ENCODE measurements at places on chromosomes 13 and 19.

- no peak for DNase-seq
Measured at GRCh38 chr13:20350819-20351218, 118.7 kb upstream of the GJB6 start.

GRCh38 chr19:33502521-33502920 lies 19.1 kb downstream of the PEPD start:
- DNase-seq, result no peak

DNA sequence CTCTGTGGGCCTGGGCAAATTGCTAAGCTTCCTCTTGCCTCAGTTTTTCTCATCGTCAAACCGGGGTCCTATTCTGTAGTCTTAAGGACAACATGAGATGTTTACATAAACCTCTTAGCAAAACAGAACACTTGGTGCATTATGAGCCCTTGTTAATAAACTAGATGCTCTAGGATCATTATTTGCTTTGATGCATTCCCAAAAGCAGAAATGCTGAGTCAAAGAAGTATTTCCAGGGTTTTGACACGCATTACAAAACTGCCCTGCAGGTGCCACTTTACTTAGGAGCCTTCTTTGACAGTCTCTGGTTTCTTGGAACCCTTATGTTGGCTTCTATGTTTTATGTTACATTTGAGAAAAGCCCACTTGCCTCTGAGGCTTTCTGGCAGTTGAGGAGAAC lies 12.1 kb downstream of the AKAP11 start:
- DNase-seq, result no peak

DNA sequence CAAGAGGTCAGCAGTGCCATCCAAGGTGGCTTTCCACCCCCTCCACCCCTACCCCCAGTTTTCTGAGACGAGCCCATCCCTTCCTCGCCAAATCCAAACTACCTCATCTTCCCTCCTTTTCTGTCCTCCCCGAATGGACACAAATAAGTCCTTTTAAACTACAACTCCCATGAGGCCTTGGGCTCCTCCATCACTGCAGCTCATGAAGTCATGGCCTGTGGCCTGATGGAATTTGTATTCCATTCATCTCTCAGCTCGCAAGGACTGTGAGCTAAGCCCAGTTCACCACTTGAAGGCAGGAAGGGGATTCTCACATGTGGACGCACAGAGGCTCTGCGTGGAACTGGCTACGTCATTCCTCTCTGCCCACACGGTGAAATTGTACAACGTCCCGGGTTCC lies 12.5 kb downstream of the PTPRH start:
- DNase-seq, result no peak

- no peak for DNase-seq
Measured at GRCh38 chr19:45768655-45768983, 433 bp downstream of the SIX5 start.

DNA sequence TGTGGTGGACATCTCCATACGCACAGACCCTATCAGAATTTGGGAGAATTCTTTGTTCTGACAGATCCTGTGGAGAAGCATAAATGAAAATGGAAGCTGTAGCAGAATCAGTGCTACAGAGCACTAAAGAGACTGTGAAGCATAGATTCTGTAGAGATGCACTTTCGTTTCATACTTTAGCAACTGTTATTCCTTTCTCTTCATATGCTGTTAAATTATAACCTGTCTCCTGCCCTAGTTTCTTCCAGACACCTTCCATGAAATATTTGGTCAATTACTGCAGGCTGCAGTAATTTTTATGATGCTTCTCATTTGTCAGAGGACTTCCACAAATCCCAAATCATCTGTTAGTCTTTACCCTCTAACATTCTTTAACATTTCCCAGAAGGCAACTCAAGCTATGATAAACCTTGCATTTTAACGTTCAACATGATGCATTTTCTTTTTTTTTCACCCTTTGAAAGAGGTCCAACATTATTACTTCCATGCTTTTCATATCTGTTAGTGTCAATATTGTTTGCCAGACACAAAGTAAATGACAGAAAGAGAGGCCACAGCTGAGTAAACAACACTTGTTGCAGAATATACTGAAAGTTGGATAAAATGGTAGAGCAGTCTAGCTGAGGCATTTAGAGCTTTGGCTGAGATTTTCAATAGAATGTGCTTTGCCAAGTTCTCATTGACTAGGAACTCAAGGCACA lies 412.7 kb downstream of the LMO7 start:
- DNase-seq, result no peak

- no peak for DNase-seq
Measured at GRCh38 chr13:26653310-26653709, 95.8 kb downstream of the WASF3 start.

DNA sequence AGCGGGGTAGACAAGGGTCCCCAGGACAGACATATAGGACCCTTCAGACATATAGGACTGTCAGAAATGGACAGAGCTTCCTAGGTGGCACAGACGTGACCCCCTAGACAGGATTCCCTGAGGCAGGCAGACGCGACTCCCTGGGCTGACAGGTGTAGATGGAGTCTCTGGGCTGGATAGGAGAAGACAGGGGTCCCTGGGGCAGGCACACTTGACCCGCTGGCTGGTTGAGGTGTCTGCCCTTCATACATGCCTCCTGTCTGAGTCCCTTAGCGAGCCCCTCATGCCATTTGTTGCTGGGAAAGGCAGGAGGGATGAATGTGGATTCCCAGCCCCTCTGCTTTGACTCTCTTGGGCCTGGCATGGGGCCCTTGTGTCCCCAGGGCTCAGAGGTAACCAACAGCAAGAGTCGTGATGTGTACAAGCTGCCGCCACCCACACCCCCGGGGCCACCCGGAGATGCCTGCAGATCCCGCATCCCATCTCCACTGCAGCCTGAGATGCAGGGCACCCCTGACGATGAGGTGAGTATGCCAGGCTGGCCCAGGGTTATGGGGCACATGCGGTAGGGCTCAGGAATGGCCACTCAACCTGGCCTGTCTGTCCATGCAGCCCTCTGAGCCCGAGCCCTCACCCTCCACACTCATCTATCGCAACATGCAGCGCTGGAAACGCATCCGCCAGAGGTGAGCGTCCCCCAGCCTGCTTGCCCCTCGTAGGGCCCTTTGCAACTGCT lies 3.0 kb downstream of the HSPB6 start:
- no peak for DNase-seq

DNA sequence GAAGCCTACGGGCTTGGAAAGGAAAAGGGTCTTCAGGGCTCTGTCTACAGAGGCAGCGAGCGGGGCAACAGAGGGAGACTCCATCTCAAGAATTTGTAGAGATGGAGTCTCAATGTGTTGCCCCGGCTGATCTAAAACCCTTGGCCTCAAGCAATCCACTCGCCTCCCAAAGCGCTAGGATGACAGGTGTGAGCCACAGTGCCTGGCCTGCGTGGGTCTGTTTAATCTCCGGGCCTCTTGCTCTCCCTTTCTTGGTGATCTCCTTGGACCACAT lies 8.1 kb downstream of the RPS9 start:
- DNase-seq, result no peak

GRCh38 chr19:36489920-36490415 lies 607 bp upstream of the ZNF566 start:
- no peak for DNase-seq

GRCh38 chr13:83877651-83878355 lies 4.5 kb downstream of the SLITRK1 start:
- DNase-seq, result no peak

DNA sequence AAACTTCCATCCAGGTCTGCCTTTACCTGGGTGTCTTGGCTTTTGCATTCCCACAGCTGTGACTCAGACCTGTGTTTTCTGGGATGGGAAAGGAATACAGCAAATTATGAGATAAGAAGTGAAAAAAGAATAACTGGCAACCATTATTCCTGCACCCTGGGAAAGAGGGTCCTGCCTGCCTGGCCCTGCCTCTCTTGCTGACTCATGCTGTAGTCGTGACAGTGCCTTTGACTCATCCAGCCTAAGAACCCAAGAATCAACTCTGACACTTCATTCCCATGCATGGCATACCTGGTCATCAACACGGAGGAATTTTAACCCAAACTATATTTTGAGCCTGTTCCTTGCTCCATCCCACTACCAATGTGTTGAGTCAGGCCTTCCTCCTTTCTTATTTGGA lies 185.4 kb upstream of the SERP2 start:
- DNase-seq, result no peak

DNA sequence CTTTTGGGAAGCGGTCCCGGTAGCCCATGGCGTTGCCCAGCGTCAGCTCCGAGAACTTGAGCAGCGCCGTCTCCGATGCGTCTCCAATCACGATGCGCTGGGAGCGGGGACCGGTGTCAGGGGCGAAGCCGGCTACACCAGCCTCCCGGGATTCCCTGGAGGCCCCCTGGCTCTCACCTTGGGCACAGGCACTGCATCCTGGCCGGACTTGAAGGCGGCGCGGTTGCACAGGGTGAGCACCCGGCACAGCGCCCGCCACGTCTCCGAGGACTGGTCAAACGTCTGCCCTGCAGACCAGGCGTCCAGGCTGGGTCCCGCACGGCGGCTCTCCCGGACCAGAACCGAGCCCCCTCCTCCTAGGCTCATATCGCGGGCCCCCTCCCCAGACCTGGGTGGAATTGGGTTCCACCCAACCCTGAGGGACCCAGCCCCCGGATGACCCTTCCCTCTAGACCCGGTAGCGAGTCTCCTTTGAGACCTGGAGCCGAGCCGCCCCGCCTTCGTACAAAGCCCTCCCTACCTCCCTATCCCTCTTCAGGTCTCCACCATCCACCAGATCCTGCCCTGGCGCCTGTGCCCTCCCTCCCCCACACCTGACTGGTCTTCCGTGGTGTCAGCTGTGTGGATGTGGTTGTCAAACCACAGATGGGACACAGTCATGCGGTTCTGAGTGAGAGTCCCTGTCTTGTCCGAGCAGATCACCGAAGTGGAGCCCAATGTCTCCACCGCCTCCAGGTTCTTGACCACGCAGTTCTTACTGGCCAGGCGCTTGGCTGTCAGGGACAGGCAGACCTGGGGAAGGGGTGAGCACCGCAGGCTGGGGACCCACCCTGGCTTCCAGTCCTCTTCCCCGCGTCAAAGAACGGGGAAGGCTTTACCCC lies 4.8 kb downstream of the ATP4A start:
- DNase-seq, result no peak

DNA sequence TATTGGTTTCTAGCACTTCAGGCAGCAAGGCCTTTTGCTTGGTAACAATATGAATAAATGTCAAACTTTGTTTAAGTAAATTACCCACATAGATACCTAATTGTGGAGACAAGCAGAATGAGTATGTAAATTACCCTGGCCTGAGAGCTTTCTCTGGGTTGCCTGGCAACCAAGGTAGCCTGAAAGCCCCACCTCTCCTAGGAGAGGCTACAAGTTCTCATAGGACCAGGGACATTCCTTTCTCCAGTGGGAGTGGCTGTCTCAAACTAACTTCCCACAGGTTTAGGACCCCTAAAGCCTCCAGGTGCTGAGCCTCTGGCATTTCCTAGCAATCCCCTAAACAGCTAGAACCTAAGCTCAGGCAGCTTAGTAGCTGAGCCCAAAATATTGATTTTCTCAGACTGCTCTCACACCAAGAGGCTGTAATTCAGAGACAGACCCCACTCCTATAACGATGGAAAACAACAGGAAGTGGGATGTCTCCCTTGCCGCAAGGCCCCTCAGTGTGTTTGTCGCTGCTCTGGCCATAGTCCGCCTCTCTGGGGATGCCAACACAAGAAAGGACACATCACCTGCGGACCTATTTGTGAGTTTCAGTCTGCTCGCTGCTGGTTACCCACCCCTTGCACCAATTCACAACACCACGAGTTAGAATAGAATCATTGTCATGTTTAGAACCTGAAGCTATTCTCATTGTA lies 207.3 kb downstream of the DLEU7 start:
- no peak for DNase-seq

DNA sequence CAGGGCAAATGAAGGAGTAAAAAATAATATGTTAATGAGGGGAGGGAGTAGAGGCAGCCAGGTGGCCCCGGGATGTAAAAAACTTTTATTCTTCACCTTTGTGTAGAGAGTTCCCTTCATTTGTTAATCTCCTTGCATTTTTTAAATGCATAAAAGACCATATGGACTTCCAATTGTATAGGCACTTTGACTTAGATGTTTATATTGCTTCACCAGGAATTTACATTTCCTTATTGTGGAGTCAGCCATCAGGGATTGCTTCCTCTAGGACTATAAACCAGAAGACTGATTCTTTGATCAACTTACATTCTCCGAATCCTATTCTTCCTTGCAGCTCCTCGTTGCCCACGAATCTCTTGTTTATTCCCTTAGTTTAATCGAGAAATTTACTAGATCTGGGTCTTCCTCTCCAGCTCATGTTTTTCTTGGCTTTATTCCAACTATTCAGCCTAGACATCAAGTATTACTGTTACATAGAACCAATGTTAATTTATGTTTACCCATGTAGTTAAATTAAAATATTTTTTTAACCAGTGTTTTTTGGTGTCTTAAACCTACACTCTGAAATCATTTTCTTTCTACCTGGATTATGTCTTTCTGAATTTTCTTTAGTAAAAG lies 1187.0 kb upstream of the SLC10A2 start:
- DNase-seq, result no peak

GRCh38 chr19:57263244-57263741 lies 17.0 kb upstream of the ZNF460 start:
- no peak for DNase-seq

- DNase-seq, result no peak
Measured at GRCh38 chr19:3695986-3696659, 4.1 kb downstream of the PIP5K1C start.

DNA sequence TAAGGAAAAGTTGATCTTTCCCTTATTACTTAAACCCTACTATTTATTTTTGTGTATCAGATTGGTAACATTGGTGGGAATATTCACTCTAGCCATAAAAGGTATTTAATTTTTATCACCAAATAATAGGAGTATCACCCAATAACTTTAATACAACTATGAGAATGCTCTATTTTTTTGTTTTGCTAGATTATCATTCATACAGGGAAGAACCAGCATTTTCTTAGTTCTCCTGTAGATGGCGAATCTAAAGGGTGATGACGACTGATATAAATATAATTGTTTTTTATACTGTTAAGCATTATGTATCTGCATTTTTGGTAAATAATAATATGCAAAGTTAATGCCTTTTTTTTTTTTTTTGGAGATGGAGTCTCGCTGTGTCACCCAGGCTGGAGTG lies 7.9 kb upstream of the FRY start:
- DNase-seq, result no peak

- DNase-seq, result no peak
Measured at GRCh38 chr19:6090634-6091033, 19.7 kb downstream of the RFX2 start.

DNA sequence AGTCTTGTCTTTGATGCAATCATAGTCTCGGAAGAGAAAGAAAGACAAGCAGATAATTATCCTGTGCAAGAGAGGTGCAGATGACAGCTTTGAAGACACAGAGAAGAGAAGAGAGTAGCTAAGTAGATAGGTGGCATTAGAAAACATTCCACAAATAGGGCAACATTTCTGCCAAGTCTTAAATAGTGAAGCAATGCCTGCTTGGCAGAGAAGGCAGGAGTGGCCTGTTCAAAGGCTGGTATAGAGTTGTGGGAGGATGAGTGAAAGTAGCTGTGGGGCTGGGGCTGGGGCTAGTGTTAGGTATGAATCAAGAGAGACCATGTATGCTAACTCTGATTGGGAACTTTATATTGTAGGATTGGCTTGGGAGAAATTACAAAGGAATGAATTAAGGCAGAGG lies 305.5 kb downstream of the DNAJC15 start:
- DNase-seq, result no peak

- no peak for DNase-seq
Measured at GRCh38 chr19:19067276-19068072, 3.7 kb downstream of the SLC25A42 start.

- no peak for DNase-seq
Measured at GRCh38 chr19:19900139-19900728, 512 bp upstream of the ZNF93 start.

GRCh38 chr13:79128158-79128557 lies 277.9 kb downstream of the RBM26 start:
- DNase-seq, result no peak

All from activated CD4-positive, CD25-positive, alpha-beta regulatory T cell (primary cell).